ENCODE measurements at places on chromosomes 12 and 14. TPM values are rescaled to one million over a fixed set of nuclear protein-coding genes. Genes with fewer than 3 reads are reported as not detected.

- H3K4me1 ChIP-seq, result peaks cover 16% of the 10 kb centered on the region
- peaks cover 92% of the 10 kb centered on the region for H3K27me3 ChIP-seq
- H3K36me3 ChIP-seq, result no peaks in the 10 kb centered on the region
- no peak overlapping the region for H3K27ac ChIP-seq
Measured at GRCh38 chr12:53744130-53744441, 7.7 kb downstream of the CISTR start.

DNA sequence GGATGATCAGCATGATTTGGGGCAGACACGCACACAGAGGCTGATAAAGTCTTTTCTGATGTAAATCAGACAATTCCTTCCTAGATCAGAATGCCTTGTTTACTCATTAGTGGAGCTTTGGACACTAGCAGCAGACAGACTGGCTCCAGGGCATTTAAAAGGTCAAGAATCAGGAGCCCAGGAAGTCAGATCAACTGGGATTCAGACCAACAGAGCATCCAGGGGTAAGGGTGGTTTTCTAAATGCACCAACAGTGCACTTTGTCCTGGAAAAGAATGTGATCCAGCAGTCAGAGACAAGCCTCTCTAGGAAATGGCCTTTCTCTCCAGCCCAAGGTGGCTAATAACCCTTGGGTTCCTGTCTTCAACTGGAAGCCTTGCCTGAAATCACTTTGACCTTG, 405.3 kb downstream of the MED13L start:
- no peak for DNase-seq

GRCh38 chr14:20477211-20477876, 8.1 kb downstream of the PNP start:
- no peak overlapping the region for H3K4me3 ChIP-seq
- H3K27ac ChIP-seq, result peak overlapping the region; percentile 32
- H3K27me3 ChIP-seq, result no peaks in the 10 kb centered on the region
- no peaks in the 10 kb centered on the region for H3K4me1 ChIP-seq
- H3K36me3 ChIP-seq, result peaks cover 28% of the 10 kb centered on the region

The ADAM20 gene
- total RNA-seq, result not detected

GRCh38 chr12:132522592-132523380, 32.8 kb downstream of the FBRSL1 start:
- H3K27me3 ChIP-seq, result no peaks in the 10 kb centered on the region
- no peaks in the 10 kb centered on the region for H3K36me3 ChIP-seq
- no peak overlapping the region for H3K27ac ChIP-seq
- peaks cover 8% of the 10 kb centered on the region for H3K4me1 ChIP-seq
- DNase-seq, result no peak

The NPFF gene
- total RNA-seq, result not detected

DNA sequence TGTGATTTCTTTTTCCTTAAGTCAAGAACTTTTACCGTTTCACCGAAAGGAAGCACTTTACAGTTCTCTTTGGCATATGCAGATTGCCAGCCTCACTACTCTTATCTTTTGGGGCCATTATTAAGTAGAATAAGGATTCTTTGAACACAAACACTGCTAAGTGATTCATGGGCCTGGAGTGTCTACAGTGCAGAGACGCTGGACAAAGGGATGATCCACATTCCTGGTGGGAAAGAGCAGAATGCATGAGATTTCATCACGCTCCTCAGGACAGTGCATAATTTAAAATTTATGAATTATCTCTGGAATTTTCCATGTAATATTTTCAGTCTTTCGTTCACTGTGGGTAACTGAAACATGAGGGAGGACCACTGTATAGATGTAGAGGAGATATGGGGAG, 90.2 kb downstream of the TTLL5 start:
- no peaks in the 10 kb centered on the region for H3K36me3 ChIP-seq
- H3K4me3 ChIP-seq, result no peak overlapping the region
- no peak overlapping the region for H3K27ac ChIP-seq
- DNase-seq, result no peak

GRCh38 chr12:104213952-104214351, 1.6 kb upstream of the TXNRD1 start:
- H3K4me3 ChIP-seq, result no peak overlapping the region
- no peaks in the 10 kb centered on the region for H3K27me3 ChIP-seq
- H3K4me1 ChIP-seq, result peaks cover 5% of the 10 kb centered on the region

DNA sequence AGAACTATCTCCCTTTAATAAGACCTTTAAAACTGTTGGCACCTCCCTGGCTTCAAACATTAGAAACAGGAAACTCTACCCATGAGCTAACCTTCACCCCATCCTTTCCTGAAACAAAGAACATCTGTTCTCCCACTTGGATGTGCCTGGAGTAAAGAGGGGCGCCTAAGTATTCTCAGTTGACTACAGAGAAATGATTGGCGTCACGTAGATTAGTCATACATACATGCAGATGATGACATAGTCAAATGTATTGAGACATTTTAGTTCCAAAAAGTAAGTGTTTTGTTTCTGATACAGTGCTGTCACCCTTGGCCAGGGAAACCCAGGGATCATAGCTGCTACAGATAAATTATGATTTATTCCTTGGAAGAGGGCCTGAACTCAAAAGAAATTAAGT, 260.0 kb upstream of the PLEKHG7 start:
- no peak overlapping the region for H3K4me3 ChIP-seq
- no peak for DNase-seq
- no peaks in the 10 kb centered on the region for H3K27me3 ChIP-seq
- no peaks in the 10 kb centered on the region for H3K4me1 ChIP-seq
- H3K36me3 ChIP-seq, result no peaks in the 10 kb centered on the region
- H3K27ac ChIP-seq, result no peak overlapping the region

The BEGAIN gene
- 0.27 TPM for total RNA-seq

DNA sequence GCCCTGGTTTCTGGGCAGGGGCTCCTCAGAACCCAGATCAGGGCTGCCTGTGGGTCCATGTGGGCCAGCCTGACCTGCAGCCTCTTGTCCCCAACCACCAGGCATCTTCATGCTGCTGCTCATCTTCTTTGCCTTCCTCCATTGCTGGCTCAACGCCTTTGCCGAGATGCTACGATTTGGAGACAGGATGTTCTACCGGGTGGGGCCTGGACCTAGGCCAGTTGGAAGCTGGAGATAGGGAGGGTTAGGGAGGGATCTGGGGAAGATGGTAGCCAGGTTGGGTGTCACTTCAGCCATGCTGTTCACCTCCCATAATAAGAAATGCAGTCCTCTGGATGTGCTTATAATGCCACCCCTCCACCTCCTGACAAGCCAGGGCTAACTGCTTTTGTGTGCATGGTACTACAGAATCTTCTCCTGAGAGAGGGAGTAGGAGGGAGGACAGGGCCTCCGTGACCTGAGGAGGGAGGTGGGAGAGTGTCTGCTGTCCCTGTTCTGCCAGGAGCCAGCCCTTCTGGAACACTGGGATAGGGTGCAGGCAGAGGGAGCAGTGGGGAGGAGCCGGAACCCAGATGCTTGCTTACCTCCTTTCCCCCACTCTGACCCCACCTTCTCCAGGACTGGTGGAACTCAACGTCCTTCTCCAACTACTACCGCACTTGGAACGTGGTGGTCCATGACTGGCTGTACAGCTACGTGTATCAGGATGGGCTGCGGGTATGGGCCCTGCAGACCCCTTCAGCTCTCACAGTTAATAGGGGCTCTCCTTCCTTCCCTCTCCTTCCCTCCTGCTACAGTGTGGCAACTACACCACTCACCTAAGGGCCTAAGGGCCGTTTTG, 17.6 kb downstream of the SOAT2 start:
- no peaks in the 10 kb centered on the region for H3K27me3 ChIP-seq
- no peak overlapping the region for H3K4me3 ChIP-seq
- no peak overlapping the region for H3K27ac ChIP-seq
- H3K36me3 ChIP-seq, result no peaks in the 10 kb centered on the region
- no peak for DNase-seq

- no peak overlapping the region for H3K4me3 ChIP-seq
- peak overlapping the region; percentile 31 for H3K27ac ChIP-seq
- H3K4me1 ChIP-seq, result peaks cover 44% of the 10 kb centered on the region
- H3K36me3 ChIP-seq, result no peaks in the 10 kb centered on the region
- no peak for DNase-seq
Measured at GRCh38 chr14:89420502-89420901, 3.5 kb upstream of the FOXN3 start.

DNA sequence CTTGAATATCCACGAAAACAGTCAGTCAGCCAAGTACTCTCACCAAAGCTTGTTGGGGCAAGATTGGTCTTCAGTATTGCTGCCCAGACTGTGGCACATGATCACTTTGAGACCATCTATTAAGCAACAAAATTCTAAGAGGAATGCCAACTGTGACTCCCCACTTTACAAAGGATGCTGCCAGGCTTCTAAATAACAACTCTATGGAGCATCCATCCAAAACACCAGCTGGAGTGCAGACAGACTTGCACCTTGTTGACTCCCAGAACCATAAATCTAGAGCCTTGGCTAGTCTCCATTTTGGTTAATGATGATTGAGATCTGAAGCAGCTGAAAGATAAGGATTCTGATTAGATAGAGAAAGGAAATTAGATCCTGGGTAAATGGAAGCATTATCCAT, 132.8 kb downstream of the DIO2 start:
- DNase-seq, result no peak
- H3K36me3 ChIP-seq, result no peaks in the 10 kb centered on the region
- no peaks in the 10 kb centered on the region for H3K4me1 ChIP-seq
- H3K27me3 ChIP-seq, result no peaks in the 10 kb centered on the region
- no peak overlapping the region for H3K27ac ChIP-seq

DNA sequence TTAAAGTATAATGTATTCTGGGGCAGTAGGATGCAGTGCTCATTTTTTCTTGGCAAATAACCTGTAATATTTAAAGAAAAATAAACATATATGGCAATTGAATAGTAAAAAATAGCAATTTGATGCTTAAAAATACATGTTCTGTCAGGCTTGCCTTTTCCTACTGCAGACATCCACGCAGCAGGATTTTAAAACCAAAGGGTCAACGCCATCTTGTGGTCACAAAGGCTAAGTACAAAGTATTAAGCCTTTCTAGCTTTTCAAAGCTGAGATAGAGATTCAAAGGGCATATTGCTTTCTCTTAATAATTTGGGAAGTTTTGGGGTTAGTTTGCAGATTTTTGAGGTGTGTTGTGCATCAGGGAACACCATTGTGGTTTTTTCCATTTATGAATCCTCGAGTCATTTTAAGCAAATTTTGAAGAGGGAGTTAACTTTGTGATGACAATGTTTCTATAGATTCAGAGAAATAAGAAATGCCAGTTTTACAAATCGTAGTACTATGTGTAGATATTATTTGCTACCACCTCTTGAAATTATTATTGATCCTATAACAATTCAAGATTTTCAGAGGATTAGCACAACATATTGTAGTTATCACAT, 4.7 kb upstream of the CCER1 start:
- no peaks in the 10 kb centered on the region for H3K4me1 ChIP-seq
- no peaks in the 10 kb centered on the region for H3K36me3 ChIP-seq
- no peak overlapping the region for H3K4me3 ChIP-seq
- DNase-seq, result no peak

GRCh38 chr12:94687891-94688290, 37.5 kb upstream of the TMCC3 start:
- no peak overlapping the region for H3K4me3 ChIP-seq
- DNase-seq, result no peak
- H3K4me1 ChIP-seq, result no peaks in the 10 kb centered on the region
- H3K36me3 ChIP-seq, result no peaks in the 10 kb centered on the region

Data from transverse colon (tissue), 4 donors.